A549 treated with ZK216348 at 1 μM for 4 hours (cell line): ENCODE measurements at places on chromosomes 6 and 20. TPM values are rescaled to one million over a fixed set of nuclear protein-coding genes. Genes with fewer than 3 reads are reported as not detected.

The MYCT1 gene
- total RNA-seq = 0.05 to 0.11 TPM (median 0.08 TPM) in 4 of 5 replicates, not detected in the other

The TFAP2A gene
- 11.7 to 15.9 TPM (median 14.2 TPM) in 5 replicates for total RNA-seq

The BMP2 gene
- 0.19 to 0.64 TPM (median 0.44 TPM) in 5 replicates for total RNA-seq

The SLC17A3 gene
- total RNA-seq = 0.87 to 2.0 TPM (median 1.1 TPM) in 5 replicates

The TAAR5 gene
- total RNA-seq = not detected in 5 replicates

The CALHM5 gene
- 0.05 to 0.07 TPM (median 0.06 TPM) in 5 replicates for total RNA-seq

The SIGLEC1 gene
- not detected in 5 replicates for total RNA-seq
